ENCODE measurements at places on chromosomes 5 and 9.

GRCh38 chr9:13324988-13325387 is 45.5 kb upstream of the MPDZ start:
- no peak for DNase-seq

DNA sequence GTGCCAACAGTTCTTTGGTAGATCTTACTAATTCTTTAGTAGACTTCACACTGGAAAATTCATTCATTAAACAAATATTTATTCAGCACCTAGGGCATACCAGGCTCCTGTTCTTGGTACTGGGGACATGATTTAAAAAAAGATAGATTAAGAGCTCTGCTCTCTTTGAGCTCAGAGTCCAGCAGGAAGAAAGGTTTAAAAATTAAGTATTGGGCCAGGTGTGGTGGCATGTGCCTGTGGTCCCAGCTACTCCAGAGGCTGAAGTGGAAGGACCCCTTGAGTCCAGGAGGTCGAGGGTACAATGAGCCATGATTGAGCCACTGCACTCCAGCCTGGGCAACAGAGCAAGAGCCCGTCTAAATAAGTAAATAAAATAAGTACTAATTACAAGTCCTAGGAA is 41.4 kb downstream of the ENC1 start:
- no peak for DNase-seq

DNA sequence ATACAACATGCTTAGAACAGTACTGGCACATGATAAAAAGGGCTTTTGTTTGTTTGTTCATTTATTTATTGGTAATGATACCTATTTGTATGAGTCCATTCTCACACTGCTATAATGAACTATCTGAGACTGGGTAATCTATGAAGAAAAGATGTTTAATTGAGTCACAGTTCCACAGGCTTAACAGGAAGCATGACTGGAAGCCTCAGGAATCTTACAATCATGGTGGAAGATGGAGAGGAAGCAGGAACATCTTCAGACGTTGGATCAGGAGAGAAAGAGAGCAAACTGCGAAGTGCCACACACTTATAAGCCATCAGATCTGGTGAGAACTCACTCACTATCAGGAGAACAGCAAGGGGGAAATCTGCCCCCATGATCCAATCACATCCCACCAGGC is 847.7 kb downstream of the CDH18 start:
- DNase-seq: peak; percentile 8

DNA sequence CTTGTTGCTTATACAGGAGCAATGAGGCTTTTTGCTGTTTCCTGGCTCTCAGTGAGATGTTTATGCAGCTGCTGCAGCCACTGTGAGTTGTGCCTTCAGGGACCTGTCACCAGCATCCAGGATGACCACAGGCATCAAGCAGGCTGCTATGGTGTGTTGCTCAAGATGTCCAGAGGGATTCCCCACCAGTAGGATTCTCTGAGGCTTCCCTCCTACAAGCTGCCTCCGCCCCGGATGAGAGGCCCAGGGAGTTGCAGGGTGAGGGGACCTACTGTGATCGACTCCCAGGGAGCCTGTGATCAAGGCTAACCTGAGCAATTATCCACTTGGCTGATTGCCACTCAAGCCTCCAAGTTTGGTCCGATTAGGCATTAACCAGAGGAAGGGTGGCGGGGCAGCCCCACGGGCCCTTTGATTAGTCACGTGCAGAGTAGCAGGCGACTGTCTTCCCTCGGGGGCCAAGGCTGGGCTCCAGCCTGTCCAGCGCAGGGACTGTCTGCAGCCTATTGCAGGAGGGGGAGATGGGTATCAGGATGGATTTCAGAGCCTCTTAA is 1.8 kb upstream of the FAT2 start:
- DNase-seq: peak; percentile 67

DNA sequence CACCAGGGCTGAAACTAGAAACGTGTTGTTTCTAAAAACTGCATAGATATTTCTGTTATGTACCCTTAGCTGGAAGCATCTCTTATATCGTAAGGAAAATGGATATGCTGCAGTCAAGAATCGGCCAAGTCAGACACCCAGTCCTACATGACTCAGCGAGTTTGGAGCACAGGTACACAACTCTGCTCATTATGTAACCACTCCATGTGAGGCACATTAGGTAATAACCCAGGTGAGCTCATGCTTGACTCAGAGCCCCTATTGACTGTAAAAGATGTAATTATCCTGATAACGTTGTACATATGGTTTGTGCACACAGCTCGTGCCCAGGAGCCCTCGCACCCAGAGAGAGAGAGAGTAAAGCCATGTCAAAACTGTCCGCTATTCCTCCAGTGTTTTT is 593.7 kb upstream of the ACO1 start:
- DNase-seq: no peak

GRCh38 chr9:112110094-112110776 is 64.9 kb downstream of the SUSD1 start:
- DNase-seq: no peak

GRCh38 chr5:59099270-59099994 is 516.6 kb downstream of the RAB3C start:
- no peak for DNase-seq

- no peak for DNase-seq
Measured at GRCh38 chr5:94388773-94389514, 229.5 kb downstream of the KIAA0825 start.

- no peak for DNase-seq
Measured at GRCh38 chr9:95643619-95644018, 126.8 kb upstream of the PTCH1 start.

- peak; percentile 42 for DNase-seq
Measured at GRCh38 chr5:159128070-159128541, 28.4 kb upstream of the EBF1 start.

GRCh38 chr5:15929611-15930263 is 249.9 kb downstream of the MARCHF11 start:
- no peak for DNase-seq

GRCh38 chr5:72427488-72428437 is 79.4 kb downstream of the ZNF366 start:
- DNase-seq: no peak

- no peak for DNase-seq
Measured at GRCh38 chr9:103757062-103757461, 337.0 kb upstream of the SMC2 start.

DNA sequence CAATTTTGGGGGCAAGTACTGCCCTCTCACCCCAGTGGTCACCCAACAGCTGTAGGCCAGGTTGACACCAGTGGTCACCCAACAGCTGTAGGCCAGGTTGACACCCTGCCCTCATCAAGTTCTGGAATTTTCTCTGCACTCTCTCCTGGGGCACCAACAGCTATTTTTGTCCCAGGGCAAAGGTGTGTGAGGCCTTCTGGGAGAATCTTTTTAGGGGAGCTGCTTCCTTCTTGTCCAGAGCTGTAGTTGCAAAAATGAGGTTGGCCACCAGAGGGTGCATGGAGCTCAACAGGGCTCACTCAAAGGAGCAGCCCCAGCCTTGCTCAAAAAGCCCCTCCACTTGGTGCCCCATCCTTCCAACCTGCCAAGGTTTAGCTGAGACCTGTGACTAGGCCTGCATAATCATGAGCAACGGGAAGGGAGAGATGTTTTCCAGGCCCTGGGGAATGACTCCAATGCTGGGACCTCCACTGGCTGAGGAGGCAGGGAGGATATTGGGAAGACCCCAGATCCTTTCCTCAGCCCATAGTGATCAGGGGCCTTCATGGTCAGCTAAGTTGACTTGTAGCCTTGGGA is 10.6 kb upstream of the P4HA2 start:
- DNase-seq: peak; percentile 84

DNA sequence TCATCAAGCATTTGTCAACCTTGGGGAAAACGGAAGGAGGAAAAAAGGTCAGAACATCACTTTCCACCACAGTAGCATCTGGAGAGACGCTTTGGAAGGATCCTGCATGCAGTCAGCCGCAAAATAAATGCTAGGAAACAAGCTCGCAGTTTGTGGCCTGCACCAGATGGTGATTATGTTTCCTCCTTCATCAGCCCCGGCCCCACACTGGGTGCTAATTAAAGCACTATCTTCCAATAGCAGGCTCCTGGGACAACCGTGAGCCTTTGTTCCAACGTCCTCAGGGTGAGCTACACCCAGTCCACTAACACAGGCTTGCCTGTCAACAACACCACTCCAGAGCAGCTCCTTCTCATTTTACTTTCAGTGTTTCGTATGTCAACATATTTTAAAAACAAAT is 64.0 kb downstream of the RNF130 start:
- DNase-seq: no peak

DNA sequence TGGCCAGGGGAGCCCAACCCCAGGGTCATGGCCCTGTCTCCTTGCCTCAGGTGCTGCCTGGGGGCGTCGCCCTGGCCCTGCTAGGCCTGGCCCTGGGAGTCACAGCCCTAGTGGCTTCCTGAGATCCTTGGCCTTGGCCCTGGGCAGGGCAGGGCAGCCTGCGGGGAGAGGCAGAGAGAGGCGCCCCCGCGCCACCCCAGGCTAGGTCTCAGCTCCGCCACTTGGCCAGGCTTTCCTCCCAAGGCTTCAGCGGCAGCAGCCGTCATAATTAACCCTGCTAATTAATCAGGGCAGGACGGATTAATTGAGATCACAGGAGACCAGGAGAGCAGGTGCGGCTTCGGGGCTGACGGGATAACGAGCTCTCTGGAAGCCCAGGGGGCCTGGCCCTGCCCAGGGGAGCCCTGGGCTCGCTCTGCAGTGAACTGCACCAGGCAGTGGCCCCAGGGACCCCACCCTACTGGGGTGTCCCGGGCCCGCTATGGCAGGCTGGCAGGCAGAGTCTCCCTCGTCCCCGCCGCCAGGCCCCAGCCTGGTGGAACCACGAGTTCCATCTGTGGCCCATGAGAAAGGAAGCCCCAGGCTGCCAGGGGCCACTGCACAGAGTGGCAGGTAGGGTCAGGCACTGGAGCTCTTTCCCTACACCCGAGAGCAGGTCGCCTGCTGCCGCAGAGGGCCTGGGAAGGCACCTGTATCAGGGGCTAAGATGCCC is 269.6 kb downstream of the PBX3 start:
- DNase-seq: no peak

DNA sequence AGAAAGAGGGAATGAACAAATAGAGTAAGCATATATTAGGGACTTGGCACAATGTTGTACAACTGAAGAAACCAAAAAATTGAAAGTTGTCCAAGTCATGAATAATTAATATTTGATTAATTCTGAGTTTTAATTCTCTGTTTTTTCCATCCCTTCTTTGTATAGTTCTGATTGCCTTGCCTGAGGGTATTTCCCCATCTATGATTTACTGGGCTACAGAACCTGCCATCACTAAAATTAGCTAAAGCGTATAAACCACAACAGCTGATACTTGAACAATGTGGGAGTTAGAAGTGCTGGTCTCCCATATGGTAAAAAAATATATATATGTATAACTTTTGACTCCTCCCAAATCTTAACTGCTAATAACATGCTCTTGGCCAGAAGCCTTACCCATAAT is 1253.5 kb upstream of the CDH6 start:
- no peak for DNase-seq

DNA sequence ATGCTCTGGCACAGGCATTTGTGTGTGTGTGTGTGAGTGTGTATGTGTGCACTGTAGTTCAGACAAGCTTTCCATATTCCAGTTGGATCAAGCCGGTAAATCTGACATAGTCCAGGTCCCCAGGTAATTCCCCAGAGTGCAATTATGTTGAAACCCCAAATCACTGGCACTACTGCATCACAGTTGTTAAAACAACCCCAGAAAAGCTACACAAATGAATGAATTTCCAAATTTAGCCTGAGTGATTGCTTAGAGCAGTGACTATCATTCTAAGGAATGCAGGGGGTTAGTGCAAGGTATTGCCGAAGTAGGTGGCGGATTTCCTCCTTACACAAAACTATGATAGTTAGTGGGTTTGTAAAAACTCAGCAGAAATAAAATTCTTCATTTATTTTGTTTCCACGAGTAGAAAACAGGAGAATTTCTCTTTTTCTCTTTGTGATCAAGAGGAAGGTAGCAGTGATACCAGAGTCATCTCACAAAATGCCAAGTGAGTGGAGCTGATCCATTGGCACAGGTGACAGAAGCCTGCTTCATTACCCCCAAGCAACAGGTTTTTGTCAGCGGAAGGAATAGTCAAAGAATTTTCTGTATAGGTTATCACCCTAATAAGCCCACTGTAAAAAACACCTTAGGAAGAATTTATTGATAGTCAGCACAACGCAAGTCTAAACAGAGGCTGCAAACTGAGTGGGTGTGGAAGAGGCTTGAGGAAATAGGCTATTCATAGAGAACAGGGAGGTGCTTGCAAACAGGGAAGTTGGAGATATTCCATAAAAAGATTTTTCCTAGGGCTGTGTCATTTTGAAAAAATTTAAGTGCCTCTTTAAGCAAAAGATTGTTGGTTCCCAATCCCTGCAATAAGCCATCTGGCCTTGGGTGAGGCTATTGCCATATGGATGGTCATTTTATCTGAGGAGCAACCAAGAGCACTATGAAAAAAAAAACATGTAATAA is 385.1 kb downstream of the CHSY3 start:
- DNase-seq: no peak

DNA sequence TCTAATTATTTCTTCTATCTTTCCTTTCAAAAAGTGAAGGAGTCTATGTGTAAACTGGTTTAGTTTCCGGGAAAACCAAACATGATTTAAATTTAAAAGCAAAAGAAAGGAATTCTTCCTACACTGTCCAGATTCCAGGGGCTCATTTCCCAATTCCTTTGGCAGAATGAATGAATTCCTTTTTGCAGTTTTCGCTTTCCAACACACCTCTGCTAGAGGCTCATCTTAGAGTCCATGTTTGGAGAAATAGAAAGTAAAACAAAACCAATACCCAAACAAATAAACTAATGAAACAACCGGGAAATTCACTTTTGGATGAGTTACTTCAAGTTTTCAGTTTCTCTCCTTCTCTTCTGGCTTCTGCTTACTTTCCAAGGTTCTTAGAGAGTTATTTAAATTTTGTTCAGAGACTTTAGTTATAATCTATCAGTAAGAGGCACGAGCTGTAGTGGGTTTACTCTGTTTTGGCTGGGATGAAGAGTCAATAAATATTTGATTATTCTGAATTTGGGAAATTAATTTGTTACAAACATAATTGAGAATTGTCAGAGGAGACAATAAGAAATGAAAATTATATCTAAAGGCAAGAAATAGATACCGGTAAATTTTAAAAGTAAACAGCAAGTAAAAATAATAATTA is 365.0 kb upstream of the CDH9 start:
- no peak for DNase-seq

- DNase-seq: no peak
Measured at GRCh38 chr9:8750639-8751051, 951.1 kb upstream of the DMAC1 start.

- no peak for DNase-seq
Measured at GRCh38 chr5:80141681-80142080, 106.5 kb downstream of the THBS4 start.

DNA sequence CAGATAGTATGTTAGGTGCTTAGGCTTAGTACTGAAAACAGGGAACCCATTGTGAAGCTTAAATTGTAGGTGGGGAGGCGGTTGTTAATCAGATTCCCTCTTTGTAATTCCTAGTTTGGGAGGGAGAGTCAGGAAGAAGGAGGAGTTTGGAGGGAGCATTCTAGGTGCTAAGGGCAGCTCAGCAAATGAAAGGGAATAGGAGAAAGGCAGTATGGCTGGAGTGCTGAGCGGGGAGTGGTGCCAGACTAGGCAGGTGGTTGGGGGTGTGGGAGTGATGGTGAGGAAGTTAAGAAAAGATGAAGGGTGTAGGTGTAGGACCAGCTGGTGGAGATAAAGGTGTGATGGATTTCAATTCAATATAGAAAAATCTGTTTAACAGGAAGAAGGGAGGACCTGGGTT is 11.1 kb upstream of the GARNL3 start:
- no peak for DNase-seq

GRCh38 chr5:144315994-144316634 is 145.4 kb downstream of the KCTD16 start:
- no peak for DNase-seq

Measured in BE2C (cell line).